Lung microvascular endothelial cell (primary cell): ENCODE measurements at places on chromosomes 5 and 9.

- DNase-seq = no peak
These were observed 2.9 kb upstream of the ARHGEF39 start for GRCh38 chr9:35667939-35668338.

- no peak for DNase-seq
These were observed 122.3 kb downstream of the NR3C1 start for GRCh38 chr5:143281226-143281625.

DNA sequence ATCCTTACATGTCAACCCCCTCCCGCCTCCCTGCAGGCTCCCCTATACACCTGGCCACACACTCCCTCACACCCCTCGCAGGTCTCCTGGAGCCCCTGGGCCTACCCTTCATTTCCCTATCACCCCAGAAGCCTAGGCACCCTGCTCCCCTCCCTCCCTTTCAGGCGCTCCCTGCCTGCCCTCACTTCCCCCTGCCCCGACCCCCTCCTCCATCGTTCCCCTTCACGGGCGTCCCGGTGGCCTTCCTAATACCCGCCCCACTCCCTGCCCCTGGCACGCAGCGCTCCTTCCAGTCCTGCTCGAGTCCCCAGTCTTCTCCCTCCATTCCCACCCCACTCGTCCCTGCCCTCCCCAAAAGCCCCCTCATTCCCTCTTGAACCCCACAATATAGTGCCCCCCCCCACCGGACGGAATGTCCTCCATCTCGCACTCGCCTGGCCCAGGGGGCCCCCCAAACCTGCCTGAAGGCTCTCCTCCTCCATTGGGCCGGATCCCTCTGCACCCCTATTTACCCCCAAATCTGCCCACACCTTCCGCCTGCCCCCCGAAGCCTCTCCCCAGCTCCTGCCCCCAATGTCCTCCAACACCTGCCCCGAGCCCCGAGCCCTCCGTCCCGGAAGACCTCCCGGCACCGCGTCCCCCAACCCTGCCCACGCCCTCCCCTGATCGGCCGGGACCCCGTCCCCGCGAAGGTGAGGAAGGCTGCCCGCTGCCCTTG lies 746 bp downstream of the STRBP start:
- DNase-seq = no peak

- no peak for DNase-seq
These were observed 218.4 kb downstream of the PCSK1 start for GRCh38 chr5:96214442-96215197.

GRCh38 chr9:20363233-20363632 lies 259.1 kb downstream of the MLLT3 start:
- no peak for DNase-seq

GRCh38 chr5:1131726-1132125 lies 19.9 kb upstream of the SLC12A7 start:
- DNase-seq = no peak

DNA sequence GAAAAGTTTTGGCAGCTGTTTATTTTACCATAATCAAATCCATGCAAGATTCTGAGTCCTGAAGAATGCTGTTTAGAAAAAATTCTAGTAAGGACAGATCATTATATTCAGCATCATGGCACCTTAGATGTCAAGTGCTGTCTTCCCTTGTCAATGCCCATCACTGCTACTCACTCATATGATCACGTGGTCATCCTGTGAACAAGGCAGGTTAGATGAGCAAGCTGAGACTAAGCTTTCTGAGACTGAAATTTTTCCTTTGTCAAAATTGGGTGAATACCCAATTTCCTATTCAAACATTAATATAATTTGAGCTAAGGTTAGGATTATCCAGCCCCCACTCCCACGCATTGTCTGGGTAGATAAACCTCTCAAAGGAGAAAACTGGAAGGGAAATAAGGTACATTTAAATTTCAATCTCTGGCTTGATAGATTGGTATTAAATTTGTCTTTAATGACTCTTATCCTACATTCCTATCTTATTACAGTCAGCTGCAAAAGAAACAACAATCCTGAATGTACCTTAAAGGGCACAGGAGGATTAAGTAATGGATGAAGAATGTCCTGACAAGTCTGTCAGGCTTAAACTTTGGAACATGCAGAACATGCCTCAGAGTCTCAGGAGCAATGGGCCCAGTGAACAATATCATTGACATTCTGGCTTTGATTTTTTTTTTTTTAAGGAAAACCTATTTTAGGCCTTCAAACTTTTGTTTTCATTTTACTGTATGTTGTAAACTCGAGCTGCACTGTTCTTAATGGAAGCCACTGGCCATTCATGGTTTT lies 148.7 kb upstream of the RANBP3L start:
- DNase-seq = no peak

DNA sequence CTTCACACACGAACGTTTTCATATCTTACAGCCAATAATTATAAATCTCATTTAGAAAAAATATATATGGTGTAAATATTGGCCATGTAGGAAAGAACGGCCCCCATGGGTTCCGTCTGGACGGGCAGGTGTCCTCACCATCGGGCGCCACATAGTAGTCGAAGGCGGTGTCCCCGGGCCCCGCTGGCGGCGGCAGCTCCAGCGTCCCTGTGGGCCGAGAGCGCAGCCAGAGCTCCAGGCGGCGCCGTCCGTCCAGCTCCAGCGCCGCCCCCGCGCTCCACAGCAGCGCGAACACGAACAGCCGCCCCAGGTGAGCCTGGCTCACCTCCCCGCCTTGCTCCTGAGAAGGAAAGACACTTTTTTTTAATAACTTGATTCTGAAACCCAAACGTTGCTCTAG lies 134.6 kb downstream of the DNAH5 start:
- DNase-seq = no peak

DNA sequence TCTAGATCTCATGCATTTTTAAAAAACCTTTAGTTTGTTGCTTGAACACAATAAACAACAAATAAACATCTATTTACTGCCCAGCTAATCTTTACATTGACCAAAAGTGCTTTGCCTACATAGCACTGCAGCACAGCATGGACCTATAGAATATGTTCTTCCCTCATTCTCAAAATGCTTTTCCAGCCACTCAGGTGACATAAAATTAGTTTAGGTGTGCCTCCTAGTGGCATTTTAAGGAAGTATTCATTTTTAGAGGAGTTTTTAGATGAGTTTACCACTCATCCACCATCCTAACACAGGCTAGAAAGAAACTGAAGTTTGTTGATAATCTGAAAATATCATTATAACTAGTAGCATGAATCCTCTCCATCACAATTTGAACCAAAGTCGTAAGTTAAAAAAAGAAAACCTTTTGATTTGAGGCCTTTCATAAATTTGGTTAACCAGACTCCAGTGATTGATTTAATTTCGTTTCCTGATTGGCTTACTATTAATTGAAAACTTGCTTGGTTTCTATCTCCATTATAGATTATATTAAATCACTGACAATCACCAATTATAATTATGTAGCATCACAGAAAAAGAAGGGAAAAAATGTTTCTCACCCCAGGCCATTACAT lies 12.6 kb downstream of the PLGRKT start:
- DNase-seq = peak; percentile 57

DNA sequence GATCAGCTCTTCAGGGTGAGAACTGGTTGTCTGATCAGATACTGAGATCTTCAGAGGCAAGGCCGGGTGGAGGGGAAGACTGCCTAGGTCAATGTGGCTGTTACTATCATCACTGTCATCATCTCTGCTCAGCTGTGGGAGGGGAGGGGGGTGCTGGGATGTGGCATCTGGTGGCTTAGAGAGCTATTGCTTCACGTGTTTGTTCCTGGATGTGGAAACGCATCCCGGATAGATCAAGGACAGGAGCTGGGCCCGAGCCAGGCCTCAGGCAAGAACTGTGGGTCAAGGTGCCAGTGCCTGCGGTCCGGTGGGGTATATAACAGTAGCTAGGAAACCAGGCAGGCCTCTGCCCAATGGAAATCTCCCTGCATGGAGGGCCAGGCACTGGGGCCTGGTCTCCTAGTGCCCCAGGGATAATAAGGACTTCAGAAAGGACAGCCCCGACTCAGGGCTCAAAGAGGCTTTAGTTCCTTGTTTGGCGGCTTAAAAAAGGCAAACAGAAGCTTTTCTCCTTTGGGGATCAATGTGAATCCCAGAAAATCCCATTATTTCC lies 30.3 kb upstream of the TIFAB start:
- no peak for DNase-seq

- no peak for DNase-seq
These were observed 25.4 kb upstream of the SUB1 start for GRCh38 chr5:32559921-32560320.

DNA sequence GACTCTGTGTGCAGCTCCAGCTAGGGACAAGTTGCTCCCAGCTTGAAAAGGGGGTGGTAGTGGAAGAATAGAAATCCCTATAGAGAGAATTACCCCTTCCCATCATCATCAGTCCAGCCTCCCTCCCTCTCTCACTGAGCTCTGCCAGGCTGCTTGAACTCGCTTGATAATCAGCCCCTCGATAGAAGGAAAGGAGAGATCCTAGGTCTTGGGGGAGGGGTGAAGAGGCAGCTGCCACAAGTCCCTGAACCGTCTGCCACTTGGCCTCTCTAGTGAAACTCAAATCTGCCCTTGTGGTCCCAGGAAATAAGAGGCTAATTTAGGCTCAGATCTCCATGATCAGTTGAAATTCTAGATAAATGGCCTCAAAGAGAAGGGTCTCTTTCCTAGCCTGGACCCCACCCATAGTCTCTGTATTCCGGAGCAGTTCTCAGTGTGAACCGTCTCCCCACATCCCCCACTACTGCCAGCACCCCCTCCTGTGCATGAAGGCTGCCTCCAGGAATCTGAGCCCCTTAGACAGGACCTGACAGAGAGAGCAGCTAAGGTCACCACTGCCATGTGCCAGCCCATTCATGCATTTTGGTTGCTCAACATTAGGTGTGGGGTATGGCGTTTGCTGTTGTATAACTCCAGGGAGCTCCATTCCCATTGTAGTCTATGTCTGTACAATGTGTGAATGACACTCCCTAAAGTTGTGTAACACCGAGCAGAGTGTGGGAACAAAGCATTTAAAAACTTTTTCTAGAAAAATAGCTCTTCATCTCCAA lies 5.5 kb downstream of the DNAJB5 start:
- no peak for DNase-seq

GRCh38 chr5:19713740-19714139 lies 274.3 kb downstream of the CDH18 start:
- no peak for DNase-seq

DNA sequence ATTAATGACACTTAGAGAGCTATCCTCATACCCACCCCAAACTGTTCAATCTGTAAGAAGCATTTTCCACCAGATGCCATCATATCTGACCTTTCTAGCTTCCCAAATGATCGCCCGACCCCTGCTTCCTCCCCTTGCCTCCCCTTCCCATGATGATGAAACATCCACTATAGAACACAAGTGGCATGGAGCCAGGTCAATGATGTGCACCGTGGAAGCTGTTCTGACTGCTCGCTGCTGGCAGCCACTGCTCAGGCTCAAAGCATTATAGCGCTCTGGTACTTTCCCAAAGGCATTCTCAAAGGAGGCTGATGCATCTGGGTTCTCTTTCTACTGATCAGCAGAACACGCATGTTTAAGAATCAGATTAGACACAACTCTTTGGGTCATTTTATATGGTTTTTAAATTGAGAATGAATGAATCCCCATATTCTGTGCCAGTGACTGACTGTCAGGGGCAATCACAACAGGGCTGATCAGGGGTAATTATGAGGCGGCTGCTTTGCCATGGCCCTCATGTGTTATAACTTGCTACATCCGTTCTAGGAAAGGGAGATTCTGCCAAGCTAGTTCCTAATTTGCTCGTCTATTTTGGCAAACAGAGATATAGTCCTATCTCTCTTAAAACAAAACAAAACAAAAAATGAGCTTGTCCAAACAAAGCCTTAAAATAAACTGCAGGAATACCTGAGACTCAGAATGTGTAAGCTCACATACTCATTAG lies 343.7 kb downstream of the ENC1 start:
- peak; percentile 82 for DNase-seq

GRCh38 chr9:93422977-93423616 lies 28.4 kb upstream of the FAM120A start:
- peak; percentile 17 for DNase-seq

- no peak for DNase-seq
These were observed 10.9 kb upstream of the HDHD3 start for GRCh38 chr9:113387560-113388230.

- DNase-seq = peak; percentile 29
These were observed 70.6 kb downstream of the SMARCA2 start for GRCh38 chr9:2085716-2086115.

GRCh38 chr9:27385606-27386322 lies 88.8 kb upstream of the EQTN start:
- DNase-seq = no peak

DNA sequence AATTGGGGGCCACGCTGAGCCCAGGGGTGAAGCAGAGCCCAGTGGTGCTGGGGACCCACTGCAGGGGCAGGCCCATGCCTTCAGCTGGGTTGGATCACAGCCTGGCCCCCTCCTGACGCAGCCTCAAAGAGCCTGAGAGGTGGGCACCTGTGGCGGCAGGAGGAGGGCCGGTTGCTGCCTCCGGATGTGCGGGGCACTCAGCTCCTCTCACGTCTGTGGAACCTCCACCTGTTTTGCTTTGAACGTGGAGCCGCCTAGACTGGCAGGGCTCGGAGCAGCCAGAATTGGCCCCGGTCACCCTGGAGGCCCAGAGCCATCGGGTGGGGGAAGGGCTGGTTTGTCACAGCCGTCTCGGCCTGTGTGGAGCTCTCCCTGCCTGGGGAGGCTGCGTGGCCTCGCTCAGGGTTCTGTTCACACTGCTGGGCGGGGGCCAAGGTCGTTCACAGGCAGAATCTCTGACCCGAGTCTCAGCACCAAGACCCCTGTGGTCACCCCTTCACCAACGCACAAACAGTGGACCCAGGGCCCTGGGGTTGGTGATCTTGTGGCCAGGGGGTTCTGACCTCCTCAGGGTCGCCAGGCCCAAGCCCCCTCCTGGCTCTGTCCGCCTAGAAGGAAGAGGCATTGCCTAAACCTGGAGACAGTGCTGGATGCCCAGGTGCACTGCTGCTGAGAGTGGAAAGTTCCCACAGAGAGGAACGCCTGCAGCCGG lies 9.2 kb upstream of the SLC9A3 start:
- DNase-seq = no peak

DNA sequence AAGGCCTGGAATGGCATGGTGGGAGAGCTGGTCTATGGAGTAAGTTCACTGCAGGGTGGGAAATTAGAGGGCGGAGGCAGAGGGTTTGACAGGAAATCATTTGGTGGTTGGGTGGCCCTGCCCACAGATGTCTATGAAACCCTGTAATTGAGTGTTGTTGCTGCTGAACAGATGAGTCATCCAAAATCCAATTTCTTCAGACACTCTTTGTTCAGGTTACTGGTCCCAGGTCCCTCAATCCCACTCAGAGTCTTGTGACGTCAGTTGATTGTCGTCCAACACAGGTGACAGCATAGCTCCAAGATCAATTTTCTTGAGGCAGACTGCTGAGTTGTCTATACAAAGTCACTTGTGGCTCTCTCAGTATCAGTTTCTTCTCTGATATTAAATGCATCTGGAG lies 208.6 kb downstream of the GRIA1 start:
- DNase-seq = no peak

- DNase-seq = no peak
These were observed 62.9 kb downstream of the FGF18 start for GRCh38 chr5:171482434-171482730.

DNA sequence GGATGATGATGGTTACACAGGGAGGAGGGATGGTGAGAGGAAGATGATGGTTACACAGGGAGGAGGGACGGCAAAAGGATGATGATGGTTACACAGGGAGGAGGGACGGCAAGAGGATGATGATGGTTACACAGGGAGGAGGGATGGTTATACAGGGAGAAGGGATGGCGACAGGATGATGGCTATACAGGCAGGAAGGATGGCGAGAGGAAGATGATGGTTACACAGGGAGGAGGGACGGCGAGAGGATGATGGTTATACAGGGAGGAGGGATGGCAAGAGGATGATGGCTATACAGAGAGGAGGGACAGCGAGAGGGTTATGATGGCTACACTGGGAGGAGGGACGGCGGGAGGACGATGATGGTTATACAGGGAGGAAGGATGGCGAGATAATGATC lies 64.1 kb upstream of the FCN1 start:
- DNase-seq = no peak
